ENCODE measurements at places on chromosomes 5 and 9.

GRCh38 chr9:33498387-33498786, 24.7 kb upstream of the NOL6 start:
- no peak for DNase-seq

GRCh38 chr9:15299374-15299939, 7.6 kb downstream of the TTC39B start:
- no peak for DNase-seq

- peak; percentile 34 for DNase-seq
Observed at GRCh38 chr9:136994888-136995230, 1.5 kb downstream of the CLIC3 start.

DNA sequence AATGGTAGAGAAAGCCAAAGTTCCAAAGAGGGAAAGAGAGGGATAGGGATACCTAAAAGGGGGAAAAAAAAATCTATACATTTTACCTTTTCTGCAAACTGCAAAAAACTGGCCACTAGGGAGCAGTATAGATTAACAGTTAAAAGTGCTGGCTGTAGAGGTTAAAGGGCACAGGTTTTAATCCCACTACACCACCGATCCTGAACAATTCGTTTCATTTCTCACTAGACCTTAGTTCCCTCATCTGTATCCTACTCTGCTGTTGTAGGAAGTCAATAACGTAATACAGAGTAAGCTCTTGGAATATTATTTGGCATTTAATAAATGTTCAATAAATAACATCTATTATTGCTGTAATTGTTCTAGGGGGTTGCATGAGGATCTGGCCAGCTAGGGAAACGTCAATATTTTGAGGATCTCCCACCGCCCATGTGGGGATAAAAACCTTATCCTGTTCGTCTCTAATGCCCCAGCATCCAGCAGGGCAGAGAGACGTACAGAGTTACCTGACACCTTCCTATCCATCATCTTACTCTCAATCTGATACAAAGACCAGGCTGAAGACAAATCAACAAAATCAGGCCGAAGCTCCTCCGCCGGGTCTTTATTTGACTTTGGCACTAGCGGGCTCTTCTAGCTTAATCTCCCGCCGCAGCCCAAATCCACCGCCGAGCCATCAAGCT, 757 bp downstream of the CDC26 start:
- peak; percentile 67 for DNase-seq

- no peak for DNase-seq
Observed at GRCh38 chr5:128973244-128973643, 8.0 kb downstream of the SLC27A6 start.

DNA sequence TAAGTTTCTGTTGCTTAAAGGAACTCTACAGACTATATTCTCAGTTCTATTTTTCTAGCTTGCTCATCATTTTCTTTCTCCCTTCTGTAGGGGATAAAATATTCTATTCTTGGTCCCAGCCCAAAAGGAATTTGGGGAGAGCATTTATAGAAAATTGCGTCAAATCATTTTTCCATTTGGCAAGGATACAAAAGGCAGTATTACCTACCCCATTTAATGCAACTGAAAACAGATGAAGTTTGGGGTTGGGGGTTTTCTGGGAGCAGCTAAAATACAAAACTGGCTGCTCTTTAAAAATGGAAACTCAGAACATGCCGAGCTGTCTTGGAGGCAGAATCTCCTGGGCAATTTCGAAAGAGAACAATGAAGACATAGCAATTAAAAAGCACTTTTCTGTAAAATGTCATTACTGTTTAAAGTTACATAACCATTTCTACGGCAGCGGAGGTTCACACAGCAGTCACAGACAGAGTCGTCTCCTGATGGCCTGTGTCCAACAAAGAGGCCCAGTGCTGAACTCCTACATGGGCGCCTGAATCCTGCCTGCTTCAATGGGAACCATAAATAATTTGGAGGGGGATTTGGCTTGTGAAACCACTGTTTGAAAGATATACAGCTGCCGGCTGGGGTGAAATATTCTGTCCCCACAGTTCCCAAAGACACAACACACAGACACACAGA, 152.4 kb downstream of the BRINP1 start:
- DNase-seq, result peak; percentile 15

GRCh38 chr5:10631316-10631996, 67.6 kb downstream of the ANKRD33B start:
- no peak for DNase-seq

- DNase-seq, result peak; percentile 44
Observed at GRCh38 chr9:112774006-112774996, 23.7 kb downstream of the SNX30 start.

DNA sequence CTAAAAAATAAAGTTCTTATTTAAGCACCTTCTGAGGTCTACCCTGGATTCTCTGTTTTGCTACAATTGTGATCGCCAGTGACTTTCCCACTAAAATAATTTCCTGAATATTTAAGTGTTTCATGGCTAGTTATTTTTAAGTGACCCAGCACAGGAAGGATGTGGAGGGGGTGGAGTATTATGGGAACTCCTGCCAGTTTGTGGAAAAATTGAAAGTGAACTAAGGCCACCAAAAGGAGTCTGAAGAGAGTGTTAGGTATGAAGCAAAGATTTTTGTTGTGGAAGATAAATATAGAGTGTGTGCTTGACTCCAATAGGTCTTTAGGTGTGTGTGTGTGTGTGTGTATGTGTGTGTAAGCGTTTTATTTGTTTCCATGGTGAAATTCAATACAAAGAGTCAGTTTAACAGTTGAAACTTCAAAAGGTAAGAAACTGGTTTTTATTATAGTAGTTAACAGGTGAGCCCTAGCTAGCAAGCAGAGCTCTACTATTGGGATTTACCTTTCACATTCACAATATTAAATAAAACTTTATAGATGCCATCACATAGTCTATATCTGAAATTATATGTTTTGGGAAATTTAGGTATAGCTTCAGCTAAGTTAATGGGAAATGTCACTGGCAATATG, 25.6 kb downstream of the RASGRF2 start:
- DNase-seq, result no peak

- peak; percentile 86 for DNase-seq
Observed at GRCh38 chr5:179623906-179624741, 653 bp upstream of the HNRNPH1 start.

GRCh38 chr5:175680463-175680862, 22.6 kb downstream of the HRH2 start:
- DNase-seq, result no peak

DNA sequence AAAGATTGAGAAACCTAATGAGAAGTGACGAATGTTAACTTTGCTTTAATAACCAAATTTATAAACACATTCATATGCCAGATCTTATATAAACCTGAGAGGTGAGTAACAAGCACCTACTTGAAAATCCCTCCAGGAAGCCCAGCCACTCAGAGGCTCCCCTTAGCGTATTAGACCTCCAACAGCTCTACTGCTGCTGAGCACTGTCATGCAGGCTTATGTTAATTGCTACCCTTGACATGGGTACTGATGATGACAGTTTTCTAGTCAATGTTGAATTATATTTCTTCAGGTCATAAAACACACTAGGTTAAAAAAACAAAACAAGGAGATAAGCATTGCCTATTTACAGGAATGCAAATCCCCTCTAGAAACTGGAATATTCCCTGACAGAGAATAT, 161.2 kb downstream of the MPDZ start:
- DNase-seq, result no peak

GRCh38 chr9:96524045-96524444, 74.1 kb downstream of the HABP4 start:
- peak; percentile 10 for DNase-seq

DNA sequence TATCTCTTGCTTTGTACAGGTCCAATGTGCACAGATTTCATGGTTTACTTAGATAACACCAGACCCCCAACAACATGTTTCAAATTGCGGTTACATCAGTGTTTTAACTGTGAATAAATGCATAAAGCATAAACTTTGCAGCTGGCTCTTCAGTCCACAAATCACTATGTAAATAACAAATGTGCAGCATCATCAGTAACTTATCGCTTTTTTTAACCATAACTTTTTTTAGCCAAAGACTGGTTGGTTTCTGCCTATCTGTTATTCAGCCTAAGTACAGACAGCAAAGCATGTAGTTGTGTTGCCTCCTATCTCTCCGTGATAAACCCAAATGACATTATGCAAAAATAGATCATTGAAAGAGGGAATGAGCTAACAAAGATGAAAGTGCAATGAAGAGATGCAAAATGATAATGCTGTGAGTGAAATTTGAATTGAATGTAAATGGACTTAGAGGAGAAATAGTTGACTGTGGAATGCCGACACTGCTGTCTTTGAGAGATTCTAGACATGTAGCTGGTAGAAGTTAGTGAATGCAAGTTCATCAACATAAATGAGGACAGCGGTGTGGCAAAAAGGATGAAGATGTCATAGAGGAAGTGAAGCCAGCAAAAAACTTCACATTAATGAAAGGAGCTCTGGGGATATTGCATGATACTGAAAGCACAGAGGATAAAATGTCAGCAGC, 108.8 kb downstream of the PDE8B start:
- DNase-seq, result no peak

DNA sequence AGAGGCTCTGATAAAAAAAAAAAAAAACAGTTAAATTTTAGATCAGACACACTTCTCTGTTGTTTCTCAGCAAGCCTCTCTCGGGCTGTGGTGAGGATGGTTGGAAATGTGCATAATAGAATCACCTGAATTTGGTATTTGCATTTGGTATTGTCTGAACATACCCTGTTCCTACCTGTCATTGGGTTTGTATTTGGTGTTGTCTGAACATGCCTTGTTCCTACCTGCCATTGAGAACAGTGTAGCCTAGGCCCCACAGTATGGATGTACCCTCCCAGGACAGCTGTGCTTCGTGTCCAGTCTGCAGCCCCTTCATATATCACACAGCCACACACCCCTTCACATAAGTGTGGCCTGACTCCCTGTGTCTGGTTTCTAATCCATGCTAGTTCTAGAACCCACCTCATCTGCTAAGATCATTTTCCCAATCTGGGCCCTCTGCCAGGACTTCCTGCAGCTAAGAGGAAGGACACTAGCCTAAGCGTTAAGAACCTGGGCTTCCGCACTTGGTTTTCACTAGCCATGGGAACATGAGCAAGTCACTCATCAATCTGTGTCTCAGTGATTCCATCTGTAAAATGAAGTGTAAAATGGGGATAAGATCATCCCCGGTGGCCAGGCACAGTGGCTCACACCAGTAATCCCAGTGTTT, 49.2 kb downstream of the ITGA2 start:
- no peak for DNase-seq

DNA sequence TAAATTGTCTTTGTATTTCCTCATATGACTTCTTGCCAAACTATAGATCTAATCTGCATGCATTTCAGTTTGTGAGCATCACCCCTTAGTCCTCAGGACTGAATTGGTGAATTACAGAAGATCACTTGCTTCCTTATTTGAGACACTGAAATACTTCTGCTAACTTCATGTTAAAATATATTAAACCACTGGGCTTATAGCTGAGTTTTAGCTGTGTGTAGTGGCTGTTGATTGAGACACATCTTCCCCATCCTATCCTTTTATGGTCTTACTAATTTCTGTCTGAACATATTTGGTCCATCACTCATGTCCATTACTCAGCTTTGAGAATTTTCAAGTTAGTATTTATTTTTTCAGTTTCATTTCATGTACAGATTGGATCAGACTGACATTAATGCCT, 295.9 kb downstream of the PSAT1 start:
- DNase-seq, result peak; percentile 19

DNA sequence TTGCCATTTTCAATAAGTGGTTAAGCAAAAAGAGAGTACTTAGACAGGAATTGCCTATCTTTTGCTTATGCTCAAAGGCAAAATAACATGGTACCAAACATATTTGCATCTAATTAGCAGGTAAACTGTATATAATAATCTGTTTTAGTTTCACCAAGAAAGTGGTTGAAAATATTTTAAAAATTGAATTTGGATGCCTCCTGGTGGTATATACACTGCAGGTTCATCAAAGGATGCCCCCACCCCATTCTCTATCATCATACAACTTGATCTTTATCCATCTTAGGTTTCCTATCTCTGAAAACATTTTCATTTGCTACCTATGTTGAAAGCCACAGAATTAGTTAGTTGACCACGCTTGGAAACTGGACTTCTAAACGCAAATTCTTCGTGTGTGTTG, 47.0 kb upstream of the MROH2B start:
- no peak for DNase-seq

GRCh38 chr5:126676195-126676624, 75.5 kb downstream of the PHAX start:
- DNase-seq, result peak; percentile 77

GRCh38 chr5:33482335-33482734, 41.6 kb downstream of the TARS1 start:
- DNase-seq, result no peak

- DNase-seq, result no peak
Observed at GRCh38 chr9:127207734-127208410, 56.7 kb upstream of the GARNL3 start.

GRCh38 chr5:147887930-147888329, 9.4 kb downstream of the SCGB3A2 start:
- DNase-seq, result no peak

GRCh38 chr5:135306557-135306956, 92.5 kb downstream of the MACROH2A1 start:
- DNase-seq, result no peak

GRCh38 chr5:133460172-133460758, 152.1 kb downstream of the FSTL4 start:
- no peak for DNase-seq

GRCh38 chr9:72306761-72307160, 58.2 kb downstream of the ZFAND5 start:
- DNase-seq, result no peak

- DNase-seq, result no peak
Observed at GRCh38 chr5:34651791-34652190, 4.3 kb upstream of the RAI14 start.

DNA sequence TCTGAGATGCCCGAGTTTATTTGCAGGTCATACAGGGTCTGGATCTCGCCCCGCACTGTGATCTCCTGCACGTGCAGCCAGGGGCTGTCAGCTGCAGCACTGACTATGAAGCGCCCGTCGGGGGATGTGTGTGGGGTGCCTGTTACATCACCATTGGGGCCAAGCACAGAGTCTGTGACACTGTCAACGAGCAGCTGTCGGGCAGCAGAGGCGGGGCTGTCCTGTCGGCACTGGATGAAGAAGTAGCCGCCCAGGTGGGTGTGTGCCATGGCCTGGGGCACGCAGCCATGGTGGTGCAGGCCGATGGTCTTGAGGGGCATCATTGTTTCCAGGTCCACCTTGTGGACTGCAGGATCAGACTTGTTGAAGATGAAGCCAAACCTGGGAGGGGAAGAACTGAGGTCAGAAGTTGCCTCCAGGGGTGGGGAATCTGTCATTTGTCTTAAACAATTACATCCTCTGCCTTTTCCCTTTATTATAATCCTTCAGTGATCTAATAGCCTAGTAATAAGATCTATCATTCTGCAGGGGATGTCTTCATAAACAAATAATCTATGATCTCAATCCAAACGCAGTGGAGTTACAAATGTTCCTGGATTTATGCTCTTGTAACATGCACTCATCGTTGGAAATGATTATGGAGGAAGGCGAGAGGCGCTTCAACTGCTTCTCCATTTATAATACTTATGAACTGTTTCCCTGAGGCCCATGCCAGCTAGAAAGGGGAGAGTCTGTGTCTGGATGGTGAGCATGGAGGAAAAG, 147.8 kb downstream of the HSPA4 start:
- no peak for DNase-seq

GRCh38 chr5:143564417-143564816, 160.9 kb upstream of the NR3C1 start:
- no peak for DNase-seq

- no peak for DNase-seq
Observed at GRCh38 chr5:28737682-28738081, 1699.3 kb upstream of the CDH9 start.
